ENCODE measurements at places on chromosomes 7 and 10.

DNA sequence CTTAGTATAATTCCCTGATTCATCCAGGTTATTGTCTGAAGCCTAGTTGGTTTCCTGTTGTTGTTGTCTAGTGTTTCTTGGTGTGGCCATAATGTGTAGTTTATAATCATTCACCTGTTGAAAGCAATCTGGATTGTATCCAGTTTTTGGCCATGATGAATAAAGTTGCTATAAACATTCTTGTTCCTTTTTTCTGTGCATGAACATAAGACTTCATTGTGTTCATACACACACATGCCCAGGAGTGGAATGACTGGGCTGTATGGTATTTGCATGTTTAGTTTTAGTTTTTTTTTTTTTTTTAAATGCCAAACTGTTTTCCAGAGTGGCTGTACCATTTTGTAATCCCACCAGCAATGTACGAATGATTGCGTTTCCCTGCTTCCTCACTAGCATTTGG is 349.8 kb downstream of the SDK1 start:
- DNase-seq: no peak

GRCh38 chr7:73734619-73735527 is 3.7 kb downstream of the ABHD11 start:
- DNase-seq: peak; percentile 76

GRCh38 chr10:11163780-11164550 is 146.3 kb downstream of the CELF2 start:
- DNase-seq: no peak

DNA sequence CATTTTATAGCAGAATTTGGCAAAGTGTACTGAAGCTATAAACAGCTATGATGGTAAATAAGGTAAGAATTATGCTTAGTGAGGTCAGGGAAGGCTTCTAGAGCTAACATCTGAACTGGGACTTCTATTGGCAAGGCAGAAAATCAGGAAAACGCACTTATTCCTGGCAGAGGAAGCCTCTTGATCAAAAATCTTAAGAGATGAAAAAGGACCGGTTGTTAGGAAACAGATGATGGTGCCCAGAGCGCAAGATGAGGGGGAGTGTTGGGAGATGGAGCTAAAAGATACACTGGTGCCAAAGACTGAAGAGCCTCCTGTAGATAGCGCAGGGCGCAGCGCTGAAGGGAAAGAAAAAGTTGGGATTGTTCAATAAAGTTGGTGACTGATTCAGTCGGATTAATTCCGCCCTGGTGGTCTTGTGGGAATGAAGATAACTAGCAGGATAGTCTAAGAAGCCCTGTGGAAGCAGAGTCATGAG is 550 bp upstream of the CALU start:
- DNase-seq: no peak

DNA sequence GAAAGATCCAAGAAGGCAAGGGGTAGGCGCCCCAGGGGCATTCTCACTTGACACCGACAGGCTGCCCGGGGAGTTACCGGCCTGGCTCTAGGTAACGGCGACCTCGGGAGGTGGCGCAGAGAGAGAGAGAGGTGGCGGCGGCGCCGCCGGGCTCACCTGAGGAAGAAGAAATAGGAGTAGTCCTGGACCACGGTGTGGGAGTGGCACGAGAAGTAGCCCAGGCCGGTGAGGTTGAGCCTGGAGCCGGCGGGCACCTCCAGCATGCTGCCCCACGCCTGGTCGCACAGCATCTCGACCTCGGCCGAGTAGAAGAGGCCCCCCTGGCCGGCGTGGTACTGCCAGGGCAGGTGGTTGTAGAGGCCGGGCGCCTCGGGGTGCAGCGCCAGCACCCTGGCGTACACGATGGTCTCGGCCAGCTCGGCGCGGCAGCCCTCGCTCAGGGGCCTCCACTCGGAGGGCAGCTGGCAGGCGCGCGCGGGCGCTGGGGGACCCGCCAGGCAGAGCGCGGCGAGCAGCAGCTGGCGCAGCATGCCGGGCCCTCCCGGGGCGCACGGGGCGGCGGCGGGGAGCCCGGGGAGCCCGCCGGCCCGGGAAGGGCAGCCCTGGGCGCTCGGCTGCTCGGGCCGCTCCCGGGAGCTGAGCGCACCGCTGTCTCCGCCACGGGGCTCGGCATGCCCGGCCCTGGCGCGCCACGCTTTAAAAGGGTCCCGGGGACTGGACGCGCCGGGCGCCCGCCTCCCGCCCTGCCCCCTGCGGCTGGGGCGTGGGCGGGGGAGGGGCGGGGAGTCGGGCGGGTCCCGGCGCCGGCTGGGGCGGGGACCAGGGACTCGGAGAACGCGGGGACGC is at the start of gene CCDC3:
CCDC3 (minus strand) TSS at position 673 of the 846 bp plus-strand sequence; CDS start at position 530, 143 bp downstream.
- peak; percentile 15 for DNase-seq

- DNase-seq: no peak
Observed at GRCh38 chr10:12408472-12408871, 59.1 kb downstream of the CAMK1D start.

GRCh38 chr10:93080350-93081046 is 6.8 kb downstream of the CYP26A1 start:
- DNase-seq: no peak

DNA sequence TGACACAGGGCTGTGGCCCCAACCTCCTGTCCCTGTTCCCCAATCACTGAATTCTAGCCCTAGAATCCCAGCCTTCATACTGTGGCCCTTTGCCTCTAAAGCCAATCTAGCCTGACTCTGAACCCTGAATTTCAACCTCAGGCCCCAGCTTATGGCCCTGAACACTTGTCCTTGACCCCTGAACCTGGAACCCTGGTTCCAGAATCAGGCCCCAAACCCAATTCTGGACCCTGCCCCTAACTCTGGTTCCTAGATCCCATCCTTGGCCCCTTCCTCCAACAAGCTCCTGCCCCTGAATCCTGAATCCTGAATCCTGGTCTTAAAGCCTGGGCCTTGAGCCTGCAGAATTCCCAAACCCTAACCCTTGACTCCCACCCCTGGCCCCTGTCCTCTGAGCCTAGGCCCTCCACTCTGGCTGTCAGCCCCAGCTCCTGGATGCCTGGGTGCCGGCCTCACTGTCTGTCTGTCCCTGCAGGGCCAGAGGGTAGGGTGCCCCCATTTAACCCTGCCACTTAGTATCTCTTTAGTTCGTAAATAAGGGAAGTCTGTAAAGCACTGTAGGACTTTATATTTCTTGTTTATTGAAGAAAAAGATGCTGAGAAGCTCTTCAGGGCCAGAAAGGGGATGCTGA is 1.3 kb downstream of the INPP5A start:
- DNase-seq: no peak

GRCh38 chr10:17472481-17473227 is 18.3 kb upstream of the ST8SIA6 start:
- DNase-seq: no peak

- no peak for DNase-seq
Observed at GRCh38 chr7:67738958-67739357, 742.3 kb downstream of the TYW1 start.

GRCh38 chr10:28304032-28304571 is 1.2 kb upstream of the MPP7 start:
- no peak for DNase-seq

DNA sequence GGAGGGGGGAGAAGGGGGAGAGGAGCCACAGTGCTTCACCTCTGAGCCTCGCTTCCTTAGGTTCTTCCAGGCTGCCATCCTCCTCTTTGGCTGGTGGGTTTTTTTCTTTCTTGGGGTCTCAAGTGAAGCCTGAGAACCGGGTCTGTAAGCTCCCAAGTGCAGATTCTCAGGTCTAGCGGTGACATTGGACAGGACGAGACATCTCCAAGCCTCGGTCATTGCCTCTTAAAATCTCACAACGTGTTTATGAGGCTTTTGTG is 817 bp upstream of the IL15RA start:
- DNase-seq: no peak

- no peak for DNase-seq
Observed at GRCh38 chr7:25396668-25397067, 168.4 kb upstream of the NPVF start.

- DNase-seq: no peak
Observed at GRCh38 chr7:16795624-16796023, 9.2 kb downstream of the AGR2 start.

DNA sequence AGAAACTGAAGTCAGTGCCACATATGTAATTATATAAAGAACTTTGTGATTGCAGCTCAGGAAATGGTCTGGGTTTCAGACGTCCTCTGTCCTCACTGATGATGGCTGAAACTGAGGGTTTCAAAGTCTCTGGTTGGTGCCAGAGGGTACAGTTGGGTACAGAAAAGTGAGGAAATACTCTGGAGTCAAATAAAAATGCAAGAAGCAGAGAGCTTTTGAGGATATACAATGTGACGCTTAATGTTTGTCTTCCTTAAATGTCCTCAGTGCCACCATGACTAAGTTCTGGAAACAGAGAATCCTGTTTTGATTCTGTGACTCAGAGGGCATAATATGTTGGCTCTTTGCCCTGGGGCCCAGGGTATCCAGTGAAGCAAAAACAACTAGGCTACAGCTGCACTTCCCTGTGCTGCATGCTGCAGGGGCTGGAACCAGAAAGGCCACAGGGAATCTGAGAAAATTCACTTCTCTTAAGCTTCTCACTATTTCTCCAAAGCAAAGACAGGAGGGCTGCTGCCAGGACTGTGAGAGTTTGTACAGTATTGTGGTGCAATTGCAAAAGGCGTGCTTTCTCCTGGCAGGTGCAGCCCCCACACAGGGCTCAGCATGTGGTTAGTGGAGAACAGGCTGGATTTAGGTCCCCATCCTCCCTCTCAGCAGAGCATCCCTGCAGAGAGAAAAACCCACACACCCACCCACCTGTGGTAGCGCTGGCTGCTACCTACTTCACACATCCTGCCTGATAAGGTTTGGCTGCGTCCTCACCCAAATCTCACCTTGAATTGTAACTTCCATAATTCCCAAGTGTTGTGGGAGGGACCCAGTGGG is 169.5 kb upstream of the SVIL start:
- DNase-seq: peak; percentile 8

DNA sequence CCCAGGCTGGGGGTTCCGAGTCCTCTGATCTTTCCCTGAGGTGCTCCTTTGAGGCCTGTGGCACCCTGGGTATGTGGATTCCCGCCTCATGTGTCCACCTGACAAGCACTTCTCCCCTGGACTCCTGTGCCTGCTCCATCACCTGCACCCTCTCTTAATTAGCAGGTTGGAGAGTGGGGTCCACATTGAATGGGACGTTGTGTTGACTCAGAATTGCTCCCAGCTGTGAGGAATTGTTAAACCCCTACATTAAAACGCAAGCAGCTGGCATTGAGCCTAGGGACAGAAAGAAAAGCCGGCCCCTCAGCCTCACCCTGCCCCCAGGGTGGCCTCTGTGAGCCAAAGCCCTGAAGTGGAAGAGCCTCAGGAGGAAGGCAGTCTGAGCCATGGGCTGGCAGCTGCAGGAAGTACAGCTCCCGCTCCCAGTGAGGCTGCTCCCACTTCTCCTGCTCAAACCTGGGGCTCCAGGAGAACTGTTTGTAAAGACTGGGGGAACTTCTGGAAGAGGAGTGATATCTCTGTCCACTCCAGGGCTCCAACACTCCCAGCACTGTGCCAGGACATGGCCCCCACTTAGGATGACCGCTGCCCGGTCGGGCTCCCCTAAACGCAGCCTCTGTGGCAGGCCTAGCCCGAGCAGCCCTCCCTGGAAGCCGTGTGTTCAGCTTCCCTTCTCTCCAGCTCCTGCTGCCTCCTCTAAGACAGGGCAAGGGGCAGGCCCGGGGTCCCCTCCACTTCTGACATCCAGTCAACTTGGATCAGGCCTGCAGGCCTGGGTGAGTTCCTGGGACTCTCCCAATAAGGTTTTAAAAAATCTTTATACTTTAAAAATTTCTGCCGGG is 1.8 kb upstream of the OPN4 start:
- DNase-seq: no peak

DNA sequence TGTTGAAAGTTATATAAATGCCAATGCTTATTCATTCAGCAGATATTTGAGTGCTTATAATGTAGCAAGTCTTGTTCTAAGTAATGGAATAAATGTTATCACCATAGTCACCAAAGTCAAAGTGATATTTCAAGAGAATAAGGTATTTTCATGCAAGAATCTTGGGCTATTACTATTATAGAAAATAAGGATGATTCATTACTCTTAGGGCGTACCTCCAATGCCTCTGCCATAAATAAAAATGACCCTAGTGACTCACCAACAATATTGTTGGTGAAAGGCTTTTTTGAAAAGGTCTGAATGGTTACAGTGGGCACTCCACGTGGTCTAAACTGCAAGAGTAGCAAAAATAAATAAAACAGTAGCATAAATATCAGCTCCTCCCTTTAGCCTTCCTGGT is 68.4 kb downstream of the RALA start:
- no peak for DNase-seq

DNA sequence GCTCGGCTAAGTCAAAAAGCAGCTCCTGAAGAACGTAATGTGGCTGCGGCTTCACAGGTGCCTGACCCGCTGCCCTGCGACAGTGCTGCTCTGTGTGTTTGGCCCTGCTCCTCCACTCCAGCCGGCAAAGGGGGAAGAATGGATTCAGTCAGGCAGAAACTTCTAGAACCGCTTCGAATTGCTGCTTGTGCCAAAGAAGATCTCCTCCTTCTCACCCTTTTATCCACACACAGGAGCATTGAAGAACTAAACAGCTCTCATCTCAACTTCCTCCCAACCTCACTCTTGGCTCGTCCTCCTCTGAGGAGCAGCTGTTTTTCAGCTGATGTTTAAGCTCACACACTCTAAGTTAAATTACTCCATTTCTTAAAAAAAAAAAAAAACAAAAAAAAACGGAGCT is 651.4 kb downstream of the INHBA start:
- DNase-seq: no peak

DNA sequence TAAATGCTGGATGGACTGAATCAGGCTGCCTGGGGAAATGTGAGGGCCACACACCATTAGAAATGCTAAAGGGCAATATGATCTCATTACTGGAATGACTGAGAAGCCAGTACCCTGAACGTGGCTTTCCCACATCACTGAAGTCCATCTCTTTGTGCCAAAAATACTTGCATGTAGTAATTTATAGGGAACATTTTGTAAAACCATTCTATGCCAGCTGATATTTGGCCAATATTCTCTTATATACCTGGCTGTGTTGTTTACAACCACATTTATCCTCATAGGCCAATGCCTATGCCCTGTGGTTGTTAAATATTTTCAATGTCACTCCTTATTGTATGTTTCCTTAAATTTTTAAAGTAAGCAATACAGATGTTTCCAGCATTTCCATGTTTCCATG is 111.6 kb downstream of the C10orf90 start:
- DNase-seq: no peak

DNA sequence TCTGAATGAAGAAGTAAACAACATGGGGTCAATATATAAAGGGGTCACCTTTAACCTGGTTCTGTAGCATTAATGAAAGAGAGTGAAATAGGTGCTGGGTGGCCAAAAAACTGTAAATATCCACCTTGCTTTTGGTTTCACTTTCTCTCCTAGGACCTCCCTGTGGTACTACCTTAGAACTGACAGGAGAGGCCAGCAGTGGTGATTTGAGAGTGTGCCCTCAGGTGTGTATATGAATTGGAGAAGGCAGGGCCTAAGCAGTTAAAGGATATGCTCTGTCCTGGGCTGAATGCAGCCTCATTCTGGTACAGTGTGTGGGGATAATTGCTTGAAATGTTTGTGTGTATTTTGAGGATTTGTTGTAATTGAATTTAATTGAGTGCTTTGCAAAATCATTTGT is 62.0 kb downstream of the BBS9 start:
- DNase-seq: no peak

Measured in stimulated activated CD4-positive, alpha-beta T cell treated with anti-CD3 and anti-CD28 coated beads, Interleukin-4, amount 100 ng/mL, for 48 hours (primary cell).